Ovary (tissue), 10 donors: ENCODE measurements at places on chromosomes 5 and 9. TPM values are rescaled to one million over a fixed set of nuclear protein-coding genes. Genes with fewer than 3 reads are reported as not detected.

Gene PCDHGA8
- 4.0 TPM for total RNA-seq

Gene ARHGEF37
- 4.9 TPM for total RNA-seq

Gene MEIKIN
- not detected for total RNA-seq

Gene NUTM2G
- total RNA-seq = not detected

DNA sequence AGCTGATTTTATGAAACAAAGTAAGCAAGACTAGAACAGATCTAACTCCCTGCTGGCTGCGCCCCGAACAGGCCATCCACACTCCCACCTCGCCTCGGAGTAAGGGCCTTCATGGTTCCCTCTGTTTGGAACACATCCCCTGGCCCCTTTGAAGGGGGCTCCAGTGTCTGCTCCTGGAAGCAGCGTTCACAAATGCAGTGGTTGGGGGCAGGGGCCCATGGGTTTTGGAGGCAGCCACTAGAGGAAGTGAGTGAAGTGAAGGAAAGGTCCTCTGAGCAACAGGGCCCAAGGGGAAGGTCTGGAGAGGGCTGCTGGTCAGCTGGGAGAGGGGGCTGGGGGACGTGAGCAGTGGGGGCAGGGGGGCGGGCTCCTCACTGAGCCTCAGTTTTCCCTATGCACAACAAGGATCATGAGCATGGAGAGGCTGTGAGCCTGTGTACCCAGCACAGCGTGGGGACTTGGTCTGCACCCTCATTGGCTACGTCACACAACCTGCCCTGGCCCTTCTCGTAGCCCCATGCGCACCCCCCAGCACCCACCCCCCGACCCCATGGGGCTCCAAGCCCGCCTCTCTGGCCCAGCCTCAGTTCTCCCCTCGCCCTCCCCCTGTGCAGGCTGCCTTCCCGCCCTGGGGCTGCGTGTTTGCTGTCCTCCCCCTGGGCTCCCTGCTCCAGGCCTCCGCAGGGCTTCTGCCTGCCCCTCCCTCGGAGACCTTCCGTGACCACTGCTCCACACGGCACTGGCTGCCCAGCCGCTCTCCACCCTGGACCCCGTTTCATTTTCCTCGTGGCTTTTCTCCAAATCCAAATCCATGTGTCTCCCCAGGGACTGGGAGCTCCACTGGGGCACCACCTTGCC, 39.5 kb downstream of the RASGEF1C start:
- no peak for DNase-seq

DNA sequence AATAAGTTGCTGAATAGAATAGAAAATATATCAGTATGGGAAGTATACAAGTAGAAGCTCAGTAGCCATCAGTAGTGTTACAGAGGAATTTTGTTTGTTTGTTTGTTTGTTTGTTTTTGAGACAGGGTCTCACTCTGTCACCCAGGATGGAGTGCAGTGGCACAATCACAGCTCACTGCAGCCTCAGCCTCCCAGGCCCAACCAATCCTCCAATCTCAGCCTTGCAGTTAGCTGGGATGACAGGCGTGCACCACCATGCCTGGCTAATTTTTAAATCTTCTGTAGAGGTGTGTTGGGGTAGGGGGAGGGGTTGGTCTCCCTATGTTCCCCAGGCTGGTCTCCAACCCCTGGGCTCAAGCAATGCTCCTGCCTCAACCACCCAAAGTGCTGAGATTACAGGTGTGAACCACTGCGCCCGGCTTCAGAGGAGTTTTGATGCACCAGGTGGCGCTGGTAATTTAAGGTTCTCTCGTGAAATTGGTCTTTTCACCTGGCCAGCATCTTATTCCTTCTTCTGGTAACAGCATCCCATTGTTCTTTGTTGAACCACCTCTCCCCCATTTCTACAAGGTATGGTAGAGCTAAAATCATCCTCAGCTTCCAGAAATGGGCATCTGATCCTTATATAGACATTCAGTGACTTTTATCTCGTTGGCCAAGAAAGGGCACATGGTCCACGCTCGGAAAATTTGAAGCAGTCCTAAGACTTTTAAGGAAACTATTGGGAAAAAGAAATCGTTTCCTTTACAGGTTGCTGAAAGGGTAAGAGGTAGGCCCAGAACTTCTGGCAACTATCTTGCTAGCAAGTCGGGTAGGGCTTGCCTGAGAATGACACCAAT, 157.1 kb downstream of the ARRDC3 start:
- no peak for DNase-seq

GRCh38 chr5:73565969-73566547, 515 bp downstream of the UTP15 start:
- no peak for DNase-seq

DNA sequence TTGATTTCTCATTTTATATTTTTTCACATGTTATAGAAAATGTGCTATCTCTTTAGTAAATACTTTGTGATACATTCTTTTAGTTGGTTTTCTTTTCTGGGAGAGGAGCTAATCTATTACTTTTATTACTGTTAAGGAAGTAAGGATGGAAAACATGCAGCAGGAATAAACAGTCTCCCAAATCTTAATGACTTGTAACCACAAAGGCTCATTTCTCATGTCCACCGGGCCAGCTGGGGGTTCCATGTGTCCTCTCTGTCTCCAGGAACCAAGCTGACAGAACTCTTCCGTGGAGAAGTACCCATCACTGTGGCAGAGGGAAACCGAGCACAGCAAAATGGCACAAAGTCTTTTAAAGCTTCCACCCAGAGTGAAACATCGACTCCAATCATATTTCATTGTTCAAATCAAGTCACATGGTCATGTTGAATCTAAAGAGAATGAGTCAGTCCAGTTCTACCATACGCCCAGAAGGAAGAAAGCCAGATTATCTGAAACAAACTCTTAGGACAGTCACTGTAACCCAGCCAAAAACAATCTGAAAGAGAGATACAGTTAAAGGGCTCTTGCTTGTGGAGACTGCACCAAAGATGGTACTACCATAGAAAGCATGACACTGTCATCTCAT, 97.1 kb upstream of the CDH6 start:
- DNase-seq = no peak

DNA sequence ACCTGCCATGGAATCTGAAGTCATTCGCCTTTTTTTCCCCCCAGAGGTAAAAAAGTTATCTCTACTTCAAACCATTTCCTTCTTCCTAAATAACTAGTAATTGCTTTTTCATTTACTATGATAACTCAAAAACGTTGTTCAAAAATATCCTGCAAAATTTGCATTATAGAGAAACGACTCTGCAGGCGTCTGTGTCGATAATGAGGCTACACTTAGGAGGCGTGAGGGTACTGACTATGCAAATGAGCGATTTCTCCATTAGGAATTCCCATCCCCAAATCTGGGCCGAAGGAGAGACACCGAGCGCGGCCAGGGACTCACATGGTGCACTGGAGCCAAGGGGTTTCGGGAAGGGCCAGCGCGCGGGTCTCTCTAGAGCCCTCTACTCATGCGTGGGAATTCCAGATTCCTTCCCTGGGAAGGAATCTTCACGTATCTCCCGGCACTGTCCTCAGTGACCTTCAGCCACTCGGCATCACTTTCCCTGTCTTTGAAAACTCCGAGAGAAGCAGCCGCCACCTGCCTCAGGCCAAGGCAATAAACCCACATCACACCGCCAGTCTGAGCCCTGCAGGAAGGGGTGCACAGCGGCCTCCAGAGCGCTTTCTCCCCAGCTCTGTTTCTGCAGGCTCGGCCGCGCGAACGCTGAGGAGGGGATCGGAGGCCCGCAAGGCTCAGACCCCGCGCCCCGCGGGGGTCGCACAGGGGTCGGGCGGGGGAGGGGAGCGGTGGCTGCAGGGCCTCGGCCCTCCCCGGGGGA, 718 bp upstream of the DENND4C start:
- no peak for DNase-seq

- no peak for DNase-seq
Measured at GRCh38 chr9:9631284-9631683, 981.5 kb downstream of the PTPRD start.

DNA sequence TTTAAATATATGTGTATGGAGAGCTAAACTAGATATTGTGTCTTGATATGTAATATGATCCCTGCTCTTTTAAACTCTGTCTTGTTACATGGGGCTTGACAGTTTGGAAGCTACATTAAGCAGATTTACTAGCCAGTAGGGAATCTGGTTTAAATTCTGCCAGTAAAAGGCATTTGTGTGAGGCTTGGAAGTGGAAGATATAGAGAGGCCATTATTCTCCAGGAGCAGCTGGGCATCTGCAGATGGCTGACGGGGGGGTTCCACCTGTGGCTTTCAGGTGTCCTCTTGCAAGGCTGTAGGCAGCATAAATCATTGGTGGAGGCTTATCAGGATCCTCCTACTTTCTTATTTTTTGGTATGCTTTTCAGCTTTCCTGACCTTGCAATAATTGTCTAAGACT, 179.1 kb upstream of the FBXL7 start:
- DNase-seq = no peak

GRCh38 chr5:123844873-123845272, 332.9 kb downstream of the CSNK1G3 start:
- DNase-seq = no peak
